ENCODE measurements at places on chromosomes 1 and 21. TPM values are rescaled to one million over a fixed set of nuclear protein-coding genes. Genes with fewer than 3 reads are reported as not detected.

Gene LGR6
- total RNA-seq = not detected

Gene LCE1A
- total RNA-seq = not detected

Gene PTGFR
- total RNA-seq = 0.38 TPM

Gene C1QB
- not detected for total RNA-seq

Gene DENND2D
- total RNA-seq = 0.49 TPM

Gene OR2L13
- not detected for total RNA-seq

Gene ZFP69
- 2.4 TPM for total RNA-seq

Gene TMEM240
- 2.1 TPM for total RNA-seq

Gene SFN
- 0.16 TPM for total RNA-seq

Gene C1orf87
- total RNA-seq = not detected

Gene CENPL
- total RNA-seq = 10.3 TPM

Gene SH2D5
- total RNA-seq = 1.4 TPM

Gene ANKRD34A
- 0.13 TPM for total RNA-seq

Gene CLEC20A
- total RNA-seq = not detected

Gene TFF2
- total RNA-seq = not detected

Gene FCER1G
- not detected for total RNA-seq

Gene EYA3
- total RNA-seq = 18.2 TPM

Gene DMAP1
- 24.1 TPM for total RNA-seq

Gene RGS16
- total RNA-seq = 3.9 TPM

Gene PRRX1
- total RNA-seq = 0.49 TPM

Gene SASS6
- 3.5 TPM for total RNA-seq

Gene SLC1A7
- not detected for total RNA-seq

Gene PADI2
- under 0.01 TPM for total RNA-seq

Gene SPAG17
- total RNA-seq = 0.06 TPM

Gene ATP1A4
- not detected for total RNA-seq

Gene CFAP74
- not detected for total RNA-seq

Gene SYPL2
- not detected for total RNA-seq

Gene ADAM30
- not detected for total RNA-seq

Gene TSPEAR
- total RNA-seq = 0.19 TPM

Gene CASQ2
- total RNA-seq = not detected

Gene PCP4
- total RNA-seq = not detected

Gene CAPN9
- total RNA-seq = not detected

Gene FCRL1
- total RNA-seq = not detected

Gene NAXE
- 52.5 TPM for total RNA-seq

Gene LINGO4
- not detected for total RNA-seq

Gene FCRL6
- total RNA-seq = not detected

Gene BGLAP
- total RNA-seq = not detected

Gene NUAK2
- 2.9 TPM for total RNA-seq

Gene FCRL4
- not detected for total RNA-seq
